ENCODE measurements at places on chromosomes 13 and 19.

GRCh38 chr19:38500450-38500849 is 67.0 kb downstream of the RYR1 start:
- no peak for DNase-seq

GRCh38 chr13:50682002-50682401 is 161.5 kb downstream of the DLEU7 start:
- no peak for DNase-seq

DNA sequence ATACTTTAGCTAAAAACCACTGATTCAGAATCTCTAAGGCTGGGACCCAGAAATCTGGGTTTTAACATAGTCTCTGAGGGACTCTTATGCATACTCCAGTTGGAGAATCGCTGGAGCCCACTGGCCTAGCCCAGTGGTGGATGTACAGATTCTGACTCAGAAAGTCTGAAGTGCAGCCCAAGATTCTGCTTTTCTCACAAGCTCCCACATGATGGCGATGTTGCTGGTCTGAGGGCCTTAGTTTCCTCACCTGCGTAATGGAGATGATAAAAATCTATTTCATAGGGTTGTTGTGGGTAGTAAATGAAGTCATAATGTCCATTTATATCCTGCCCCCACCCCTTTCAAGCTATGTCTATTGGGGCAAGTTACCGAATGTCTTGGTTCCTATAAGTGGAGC is 7.7 kb upstream of the CDADC1 start:
- DNase-seq = peak; percentile 55

DNA sequence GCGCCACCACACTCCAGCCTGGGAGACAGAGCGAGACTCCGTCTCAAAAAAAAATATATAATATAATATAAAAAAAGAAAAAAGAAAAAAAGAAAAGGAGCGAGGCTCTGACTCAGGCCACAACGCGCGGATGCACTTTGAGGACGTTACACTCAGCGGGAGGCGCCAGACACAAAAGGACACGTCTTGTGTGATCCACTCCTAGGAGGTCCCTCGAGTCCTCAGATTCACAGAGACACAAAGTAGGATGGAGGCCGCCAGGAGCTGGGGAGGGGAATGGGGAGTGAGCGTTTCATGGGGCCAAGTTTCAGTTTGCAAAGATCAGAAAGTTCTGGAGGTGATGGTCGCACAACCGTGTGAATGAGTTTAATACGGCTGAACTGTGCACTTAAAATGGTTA is 8.5 kb upstream of the ABHD17A start:
- DNase-seq = no peak

GRCh38 chr13:93264876-93265275 is 38.3 kb downstream of the GPC6 start:
- DNase-seq = no peak

- no peak for DNase-seq
These were observed 9.8 kb upstream of the USPL1 start for GRCh38 chr13:30607908-30608307.

GRCh38 chr13:98476538-98476966 is 100.4 kb downstream of the STK24 start:
- peak; percentile 76 for DNase-seq

- no peak for DNase-seq
These were observed 523.7 kb upstream of the HTR2A start for GRCh38 chr13:47420568-47420967.

DNA sequence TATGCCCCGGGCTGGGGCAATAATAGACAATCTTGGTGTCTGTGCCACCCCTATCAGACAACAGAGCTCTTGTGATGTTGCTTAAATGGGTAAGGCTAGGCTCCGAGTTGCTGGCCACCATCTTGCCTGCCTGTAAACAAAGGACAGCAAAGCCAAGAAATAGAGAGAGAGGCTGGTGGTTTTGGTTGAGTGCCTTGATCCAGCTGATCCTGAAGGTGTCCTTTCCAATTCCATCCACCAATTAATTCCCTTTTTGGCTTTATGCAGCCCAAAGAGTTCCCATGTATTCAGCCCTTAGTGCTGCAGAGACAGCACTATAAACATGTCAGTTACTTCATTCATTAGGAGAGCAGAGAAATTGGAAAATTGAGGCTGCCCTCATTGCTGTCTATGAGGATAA is 41.7 kb upstream of the HOMER3 start:
- no peak for DNase-seq

- no peak for DNase-seq
These were observed 58.3 kb upstream of the MEDAG start for GRCh38 chr13:30847650-30848307.

- no peak for DNase-seq
These were observed 25.8 kb upstream of the CEACAM1 start for GRCh38 chr19:42554046-42554575.

GRCh38 chr19:12092956-12093355 is 28.4 kb downstream of the ZNF844 start:
- peak; percentile 40 for DNase-seq

GRCh38 chr13:44591316-44591715 is 15.2 kb upstream of the TSC22D1 start:
- DNase-seq = peak; percentile 26

GRCh38 chr13:94557684-94558235 is 38.2 kb downstream of the TGDS start:
- DNase-seq = no peak

- DNase-seq = no peak
These were observed 77.0 kb downstream of the CAB39L start for GRCh38 chr13:49366841-49367240.

- peak; percentile 60 for DNase-seq
These were observed 5.7 kb downstream of the REX1BD start for GRCh38 chr19:18594096-18594823.

DNA sequence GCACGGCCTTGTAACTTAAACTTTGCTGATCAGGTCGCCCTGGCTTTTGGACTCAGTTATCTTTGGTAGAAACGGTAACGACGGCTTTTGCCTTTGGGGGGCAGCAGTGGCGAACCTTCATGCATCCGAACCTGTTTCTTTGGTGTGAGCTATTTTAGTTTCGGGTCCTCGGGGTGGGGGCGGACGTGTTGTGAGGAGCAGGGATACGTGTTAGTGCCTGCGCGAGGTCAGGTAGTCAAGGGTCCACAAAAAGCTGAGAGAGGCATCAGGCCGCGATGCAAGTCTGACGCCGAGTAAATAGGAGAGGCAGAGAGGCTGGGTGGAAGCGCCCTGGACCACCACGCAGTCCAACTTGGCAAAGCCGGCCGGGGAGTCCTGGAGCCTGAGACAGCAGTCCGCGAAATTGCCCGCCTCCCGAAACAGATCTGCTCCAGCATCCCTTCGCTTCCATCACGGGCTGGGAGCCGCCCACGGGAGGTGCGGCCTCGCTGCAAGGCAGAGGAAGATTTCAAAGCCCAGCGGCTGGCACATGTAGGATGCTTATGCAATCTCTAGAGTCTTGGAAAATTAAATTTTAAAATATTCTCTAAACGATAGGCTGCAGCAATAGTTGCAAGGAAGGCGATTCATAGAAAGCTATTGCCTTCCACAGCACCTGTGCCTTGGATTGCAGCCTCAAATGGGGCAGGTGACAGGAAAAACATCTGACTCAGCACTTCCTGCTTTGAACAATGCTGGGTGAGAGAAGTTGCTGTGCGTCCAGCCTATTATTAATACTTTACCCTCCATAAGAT is 4.6 kb upstream of the TPP2 start:
- DNase-seq = peak; percentile 85

DNA sequence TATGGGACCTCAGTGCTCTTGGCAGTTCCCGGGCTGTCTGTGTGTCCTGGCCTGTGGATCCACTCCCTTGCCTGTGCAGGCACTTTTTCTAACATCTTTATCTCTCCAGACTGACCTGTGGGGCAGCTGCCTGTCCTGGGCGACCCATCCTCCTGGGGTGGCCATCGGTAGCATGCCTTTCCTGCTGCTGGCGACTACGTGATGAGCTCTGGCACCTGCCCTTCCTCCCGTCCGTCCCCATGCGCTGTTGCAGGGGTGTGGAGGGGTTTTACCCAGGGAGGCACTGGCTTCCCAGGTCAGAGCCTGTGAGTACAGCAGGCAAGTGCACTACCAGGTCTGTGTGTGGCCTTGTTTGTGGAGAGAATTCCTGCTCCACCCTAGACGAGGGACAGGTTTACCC is 93.3 kb downstream of the KDM4B start:
- no peak for DNase-seq

DNA sequence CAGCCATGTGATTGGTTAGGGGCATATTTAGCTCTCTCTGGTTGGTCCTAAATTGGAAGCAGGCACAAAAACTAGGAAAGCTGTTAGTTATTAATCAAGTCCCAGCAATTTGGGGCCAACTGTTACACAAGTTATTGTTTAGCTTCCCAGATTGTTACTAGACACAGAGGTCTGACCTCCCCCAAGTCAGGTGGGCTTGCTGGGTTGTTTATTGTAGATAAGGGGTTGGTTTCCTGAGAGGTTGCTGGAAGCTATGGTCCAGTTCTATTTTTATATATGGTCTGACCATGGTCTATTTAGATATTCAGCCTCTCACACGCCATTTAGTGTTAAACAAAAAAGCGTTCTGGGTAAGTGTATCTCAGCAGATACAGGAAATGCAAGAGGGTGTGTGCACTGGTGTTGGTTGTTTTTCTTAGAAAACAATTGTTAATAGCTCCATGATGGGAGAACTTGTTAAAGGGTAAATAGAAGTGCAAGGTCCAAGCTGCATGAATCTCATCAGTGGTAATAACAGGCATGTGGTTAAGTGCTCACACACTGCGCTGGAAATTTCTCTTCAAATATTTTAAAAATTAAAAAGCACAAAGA is 150.0 kb downstream of the RAP2A start:
- DNase-seq = no peak

- peak; percentile 15 for DNase-seq
These were observed 783.3 kb upstream of the ATXN8OS start for GRCh38 chr13:69324090-69324886.

DNA sequence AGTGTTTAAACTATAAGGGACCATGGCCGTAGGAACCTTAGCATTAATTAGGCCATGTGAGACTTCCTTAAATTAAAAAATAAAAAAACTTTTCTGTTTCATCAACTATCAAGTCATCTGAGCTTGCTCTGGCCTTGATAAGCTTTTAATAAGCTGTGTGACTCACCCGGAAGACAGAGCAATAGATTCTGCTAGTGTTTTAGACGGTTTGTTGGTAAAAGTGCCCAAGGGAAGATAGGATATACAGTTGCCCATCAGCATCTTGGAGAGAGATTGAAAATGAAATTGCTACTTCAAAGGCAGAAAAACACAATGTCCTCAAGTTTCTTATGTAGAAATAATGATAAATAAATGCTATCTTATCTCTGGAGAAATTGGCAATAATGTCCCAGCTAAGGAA is 31.2 kb upstream of the RCBTB2 start:
- peak; percentile 75 for DNase-seq

- no peak for DNase-seq
These were observed 75.9 kb downstream of the ATP11A start for GRCh38 chr13:112765731-112766130.

DNA sequence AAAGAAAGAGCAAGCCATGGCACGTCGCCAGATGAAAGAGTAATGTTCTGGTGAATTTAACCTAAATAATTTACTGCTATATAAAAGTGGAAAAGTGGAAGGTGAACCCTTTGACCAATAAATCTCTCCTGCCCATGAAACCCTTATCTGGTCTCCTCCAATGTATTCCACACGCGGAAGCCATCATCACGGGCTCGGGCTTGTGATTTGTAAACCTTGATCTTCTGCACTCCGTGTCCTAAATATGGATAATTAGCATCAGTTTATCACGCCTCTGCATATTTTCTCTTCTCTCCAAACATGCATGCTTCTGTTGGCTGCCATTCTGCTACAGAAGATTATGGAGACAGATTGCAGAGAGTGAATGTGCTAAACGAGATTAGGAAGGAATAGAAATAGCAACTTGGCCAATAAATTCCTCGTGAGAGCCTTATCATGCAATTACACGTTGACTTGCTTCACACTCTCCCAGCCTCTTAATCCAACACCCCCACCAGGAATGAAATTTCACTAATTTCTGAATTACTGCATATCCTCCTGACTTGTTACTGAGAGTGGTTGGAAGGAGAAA is 34.5 kb downstream of the SOX1 start:
- DNase-seq = peak; percentile 25

GRCh38 chr13:99829161-99829560 is 142.4 kb downstream of the ZIC5 start:
- DNase-seq = no peak

DNA sequence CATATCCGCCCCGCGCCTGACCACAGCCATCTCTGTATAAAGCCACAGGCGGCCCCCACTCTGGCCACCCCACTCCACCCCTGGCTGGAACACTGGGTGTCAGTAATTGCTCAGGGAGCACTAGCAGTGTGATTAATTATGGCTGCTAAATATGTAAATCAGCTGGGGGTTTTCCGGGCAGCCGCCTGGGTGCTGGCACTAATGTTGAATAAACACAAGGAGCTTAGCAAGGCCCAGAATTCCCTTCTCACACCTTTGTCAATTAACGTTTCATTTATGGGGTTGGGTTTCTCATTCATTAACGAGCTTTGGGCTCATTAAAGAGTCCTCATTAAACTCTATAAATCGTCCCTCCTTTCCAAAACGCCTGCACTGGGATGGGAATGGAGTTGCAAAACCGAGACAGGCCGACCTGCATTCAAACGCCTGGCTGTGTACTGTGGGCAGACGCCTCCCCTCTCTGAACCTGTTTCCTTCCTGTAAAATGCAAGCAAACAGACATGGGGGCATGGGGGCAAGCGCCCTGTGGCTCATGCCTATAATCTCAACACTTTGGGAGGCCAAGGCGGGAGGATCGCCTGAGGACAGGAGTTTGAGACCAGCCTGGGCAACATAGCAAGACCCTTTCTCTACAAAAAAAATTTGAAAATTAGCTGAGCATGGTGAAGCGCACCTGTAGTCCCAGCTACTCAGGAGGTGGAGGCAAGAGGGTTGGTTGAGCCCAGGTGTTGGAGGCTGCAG is 17.7 kb upstream of the OLFM2 start:
- no peak for DNase-seq

DNA sequence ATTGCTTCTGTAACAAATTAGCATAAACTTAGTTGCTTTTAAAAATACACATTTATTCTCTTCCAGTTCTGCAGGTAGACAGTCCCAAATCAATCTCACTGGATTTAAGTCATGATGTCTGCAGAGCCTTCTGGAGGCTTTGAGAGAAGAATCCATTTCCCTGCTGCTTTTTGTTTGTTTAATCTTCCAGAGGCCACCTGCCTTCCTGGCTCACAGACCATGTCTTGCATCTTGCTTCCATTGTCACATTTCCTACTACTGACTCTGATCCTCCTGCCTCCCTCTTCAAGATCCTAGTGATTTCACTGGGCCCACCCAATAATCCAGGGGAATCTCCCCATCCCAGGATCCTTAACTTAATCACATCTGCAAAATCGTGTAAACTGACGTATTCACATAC is 473.3 kb downstream of the ITGBL1 start:
- no peak for DNase-seq

DNA sequence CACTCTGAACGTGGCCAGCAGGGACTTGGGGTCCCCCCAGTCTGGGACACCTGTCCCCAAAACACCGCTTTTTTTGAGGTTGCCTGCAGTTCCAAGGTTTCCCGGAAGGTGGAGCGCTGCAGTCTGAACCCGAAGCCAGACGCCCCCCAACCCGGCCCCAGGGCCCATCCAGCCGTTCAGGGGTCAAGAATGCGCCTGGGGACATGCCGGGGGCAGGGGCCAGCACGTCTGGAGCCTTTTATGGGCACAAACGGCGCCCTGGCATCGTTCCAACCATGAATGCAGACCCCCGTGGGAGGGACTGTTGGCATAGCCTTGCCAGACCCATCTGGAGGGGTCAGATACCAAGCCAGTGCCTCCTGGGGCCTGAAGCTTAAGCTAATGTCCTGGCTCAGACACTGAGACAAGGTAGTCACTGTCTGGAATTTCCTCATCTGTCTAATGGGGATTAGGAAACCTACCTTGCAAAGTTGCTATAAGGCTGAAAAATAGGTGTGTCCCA is 6.9 kb downstream of the S1PR5 start:
- peak; percentile 50 for DNase-seq

All from hematopoietic multipotent progenitor cell treated with erythropoietin and hydrocortisone succinate and interleukin-3 and kit ligand, for 8 days (in vitro differentiated cells).